Kidney (tissue), 22 donors: ENCODE measurements at places on chromosomes 2 and 18.

DNA sequence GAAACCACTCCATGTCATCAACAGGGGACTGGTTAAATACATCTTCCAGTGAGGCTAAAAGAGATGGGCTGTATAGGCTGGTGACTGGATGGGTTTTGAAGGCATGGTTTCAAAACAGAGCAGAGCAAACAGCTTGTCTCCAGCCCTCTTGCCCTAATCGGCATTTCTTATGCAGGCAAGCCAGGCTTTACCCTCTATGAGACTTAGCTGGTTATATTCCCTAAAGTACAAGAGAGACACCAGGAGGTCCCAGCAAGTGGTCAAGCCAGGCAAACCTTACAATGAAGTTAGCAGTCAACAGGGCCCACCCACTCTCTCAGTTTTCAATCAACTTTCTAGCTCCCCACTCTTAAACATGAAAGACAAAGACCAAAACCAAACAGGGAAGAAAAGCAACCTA is 19.0 kb downstream of the OSBPL1A start:
- no peak for DNase-seq

DNA sequence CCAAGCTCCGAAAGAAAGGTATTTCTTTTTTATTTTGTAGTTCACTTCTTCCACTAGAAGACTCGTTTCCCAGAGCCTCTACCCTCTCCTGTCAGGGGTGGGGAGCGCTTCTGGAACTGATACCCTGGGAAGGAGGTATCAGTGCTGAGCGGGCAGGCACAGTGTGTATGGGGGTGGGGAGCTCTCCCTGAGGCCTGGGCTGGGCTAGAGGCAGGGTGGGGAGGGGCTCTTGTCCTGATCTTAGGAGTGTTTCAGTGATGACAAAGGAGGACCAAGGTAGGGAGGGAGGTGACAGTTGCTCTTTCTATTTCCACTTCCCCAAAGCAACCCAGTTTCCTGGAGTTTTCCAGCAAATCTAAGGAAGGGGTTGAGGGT is 65.4 kb downstream of the ARHGAP25 start:
- peak; percentile 17 for DNase-seq

- DNase-seq: peak; percentile 76
Measured at GRCh38 chr2:39379643-39380524, 57.2 kb downstream of the MAP4K3 start.

- DNase-seq: no peak
Measured at GRCh38 chr18:63264871-63265270, 54.7 kb downstream of the BCL2 start.

DNA sequence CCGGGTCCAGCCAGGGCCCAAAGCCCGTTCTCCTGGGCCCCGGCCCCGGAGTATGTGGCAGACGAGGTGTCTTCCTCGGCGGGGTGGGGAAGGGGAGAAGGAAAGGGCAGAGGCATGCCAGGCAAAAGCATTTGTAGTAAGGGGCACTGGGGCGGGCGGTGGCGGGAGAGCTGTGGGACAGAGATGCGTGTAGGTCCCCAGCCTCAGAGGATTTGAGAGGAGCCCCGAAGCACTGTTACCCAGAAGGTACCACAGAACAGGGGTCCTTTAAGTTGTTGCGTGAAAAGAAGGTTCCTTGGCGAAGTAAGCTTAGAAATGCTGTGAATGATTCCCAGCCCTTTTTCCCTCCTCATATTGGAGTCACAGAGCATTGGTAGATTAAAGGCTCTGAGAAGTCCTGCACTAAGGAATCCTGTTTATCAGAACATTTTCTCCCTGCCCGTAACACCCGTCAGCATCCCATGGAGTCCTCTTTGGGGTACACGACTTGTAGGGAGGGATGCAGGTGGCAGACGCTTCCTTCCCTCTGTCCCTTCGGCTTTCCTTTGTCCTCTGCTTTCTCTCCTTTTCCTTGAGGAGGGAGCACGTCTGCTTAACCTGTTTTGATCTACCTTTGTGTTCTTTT is 12.5 kb downstream of the GAREM2 start:
- no peak for DNase-seq
